Left hindlimb (tissue), 1 donor: ENCODE measurements at places on chromosomes 12 and 14.

- no peak for DNase-seq
These were observed 159.1 kb downstream of the C12orf50 start for GRCh38 chr12:87870061-87870460.

- DNase-seq = no peak
These were observed 58.1 kb downstream of the ETV6 start for GRCh38 chr12:11707535-11707934.

DNA sequence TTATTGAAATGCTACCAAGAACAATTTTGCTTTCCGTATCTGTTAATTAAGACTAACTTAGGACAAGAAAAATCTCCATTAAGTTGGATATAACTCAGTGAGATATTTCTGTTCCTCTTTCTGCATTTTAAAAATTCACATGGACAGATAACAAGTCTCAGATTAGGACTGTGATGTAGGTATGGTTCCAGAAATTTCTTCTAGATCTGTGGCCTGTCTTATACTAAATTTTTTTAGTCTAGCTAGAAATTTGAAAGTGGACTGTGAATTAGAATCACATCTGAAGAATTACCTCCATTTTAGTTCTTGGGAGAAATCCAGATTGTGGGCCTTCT is 41.6 kb downstream of the USP15 start:
- DNase-seq = no peak

GRCh38 chr12:20508962-20509361 is 140.6 kb downstream of the PDE3A start:
- no peak for DNase-seq

- DNase-seq = no peak
These were observed 13.5 kb upstream of the FAM177A1 start for GRCh38 chr14:35032562-35032961.

- no peak for DNase-seq
These were observed 1.7 kb downstream of the OLR1 start for GRCh38 chr12:10170216-10170615.

DNA sequence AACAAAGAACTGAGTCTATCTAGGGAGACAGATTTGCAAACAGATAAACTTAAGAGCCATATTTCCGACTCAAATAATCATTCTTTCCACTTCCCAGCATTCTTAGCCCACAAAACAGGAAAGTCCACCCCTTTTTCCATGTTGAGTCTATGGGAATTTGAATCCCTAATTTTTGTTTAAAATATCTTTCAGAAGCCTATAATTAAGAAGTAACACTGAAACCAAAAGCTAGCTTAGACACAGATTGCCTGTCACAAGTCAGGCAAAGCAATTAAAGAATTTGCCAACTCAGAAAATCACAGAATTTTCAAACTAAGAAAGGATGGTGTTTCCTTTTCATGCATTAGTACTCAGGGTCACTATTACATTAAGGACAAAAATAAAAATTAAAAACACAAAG is 17.0 kb downstream of the ATP2B1 start:
- DNase-seq = no peak

DNA sequence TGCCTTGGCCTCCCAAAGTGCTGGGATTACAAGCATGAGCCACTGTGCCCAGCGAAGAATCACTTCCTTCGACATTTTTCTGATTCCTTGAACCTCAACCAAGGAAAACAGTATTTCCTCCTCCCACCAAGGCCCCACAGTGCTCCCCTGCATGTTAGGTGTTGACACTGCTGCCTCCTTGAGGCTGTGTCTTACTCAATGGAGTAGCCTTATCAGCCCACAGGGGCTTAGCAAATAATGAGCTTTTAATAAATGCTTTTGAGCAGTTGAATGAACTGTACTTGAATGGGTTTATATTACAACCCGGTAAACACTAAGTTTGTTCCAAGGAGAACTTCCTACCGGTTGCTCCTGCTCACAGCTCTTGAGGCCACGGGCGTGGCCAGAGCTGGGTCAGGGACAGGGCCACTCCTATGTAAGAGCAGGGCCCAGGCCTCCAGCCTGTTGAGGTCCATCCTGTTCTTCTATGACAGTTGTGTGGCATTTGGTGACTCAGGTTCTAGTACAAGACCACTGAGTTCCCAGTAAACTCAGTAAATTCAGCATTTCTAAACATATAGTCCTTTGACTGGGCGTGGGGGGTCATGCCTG is 36.8 kb upstream of the TUBA1A start:
- no peak for DNase-seq

GRCh38 chr14:35398071-35398584 is 6.4 kb downstream of the NFKBIA start:
- peak; percentile 56 for DNase-seq

DNA sequence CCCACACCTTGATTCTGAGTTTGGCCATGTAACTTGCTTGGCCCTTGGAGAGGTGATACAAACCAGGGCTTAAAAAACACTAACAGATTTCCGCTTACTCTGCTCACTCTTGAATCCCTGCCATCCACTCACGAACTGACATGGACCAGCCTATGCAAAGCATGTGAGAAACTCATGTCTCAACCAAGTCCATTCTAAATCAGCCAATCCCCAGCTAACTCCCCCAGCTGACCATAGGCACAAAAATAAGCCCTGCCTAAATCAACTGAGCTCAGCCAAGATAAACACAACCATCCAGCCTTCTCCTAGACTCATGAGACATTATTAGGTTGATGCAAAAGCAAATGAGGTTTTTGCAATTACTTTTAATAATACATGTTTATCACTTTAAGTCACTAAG is 353.9 kb upstream of the TBX3 start:
- no peak for DNase-seq

DNA sequence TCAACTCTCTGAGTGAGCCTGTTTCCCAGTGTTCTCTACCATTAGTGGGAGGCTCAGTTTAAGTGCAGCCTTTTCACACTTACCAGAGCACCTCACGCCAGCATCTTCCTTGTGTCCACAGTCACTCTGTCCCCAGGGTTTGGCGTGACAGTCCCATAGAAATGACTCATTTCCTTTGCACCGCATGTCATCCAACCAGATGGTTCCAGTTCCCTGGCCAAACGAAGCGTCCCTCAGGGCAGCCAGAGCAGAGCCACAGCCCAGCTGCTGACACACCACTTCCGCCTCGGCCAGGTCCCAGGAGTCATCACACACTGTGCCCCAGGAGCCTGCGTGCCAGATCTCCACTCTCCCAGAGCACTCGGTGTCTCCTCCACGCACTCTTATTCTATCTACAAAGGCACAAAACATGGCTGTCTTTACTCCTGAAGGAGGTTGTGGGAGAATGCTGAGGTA is 65.4 kb downstream of the ACSM4 start:
- peak; percentile 31 for DNase-seq

GRCh38 chr12:49827401-49828099 is 663 bp downstream of the NCKAP5L start:
- DNase-seq = peak; percentile 86

DNA sequence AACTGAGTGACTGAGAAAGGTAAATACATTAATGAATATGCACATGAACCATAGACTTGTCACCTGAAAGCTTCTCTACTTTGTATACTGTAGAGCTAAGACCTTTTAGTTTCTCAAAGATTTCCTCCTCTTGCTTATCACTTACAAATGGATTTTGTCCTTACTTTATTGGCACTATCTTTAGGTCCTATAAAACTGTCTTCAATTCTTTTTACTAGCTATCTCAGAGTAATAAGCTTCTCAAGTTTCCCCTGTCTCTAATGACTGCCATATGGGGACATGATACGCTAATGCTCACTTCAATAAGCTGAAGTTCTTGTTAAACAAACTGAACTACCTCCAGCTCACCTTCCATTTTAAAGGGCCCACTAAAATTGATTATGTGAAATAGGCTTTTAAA is 468.2 kb upstream of the CCDC196 start:
- DNase-seq = no peak

GRCh38 chr14:61188196-61188595 is 92.9 kb downstream of the TMEM30B start:
- DNase-seq = no peak

- no peak for DNase-seq
These were observed 186.7 kb downstream of the EFCAB11 start for GRCh38 chr14:89767861-89768268.

GRCh38 chr14:76640923-76641395 is 120.3 kb upstream of the VASH1 start:
- DNase-seq = no peak

DNA sequence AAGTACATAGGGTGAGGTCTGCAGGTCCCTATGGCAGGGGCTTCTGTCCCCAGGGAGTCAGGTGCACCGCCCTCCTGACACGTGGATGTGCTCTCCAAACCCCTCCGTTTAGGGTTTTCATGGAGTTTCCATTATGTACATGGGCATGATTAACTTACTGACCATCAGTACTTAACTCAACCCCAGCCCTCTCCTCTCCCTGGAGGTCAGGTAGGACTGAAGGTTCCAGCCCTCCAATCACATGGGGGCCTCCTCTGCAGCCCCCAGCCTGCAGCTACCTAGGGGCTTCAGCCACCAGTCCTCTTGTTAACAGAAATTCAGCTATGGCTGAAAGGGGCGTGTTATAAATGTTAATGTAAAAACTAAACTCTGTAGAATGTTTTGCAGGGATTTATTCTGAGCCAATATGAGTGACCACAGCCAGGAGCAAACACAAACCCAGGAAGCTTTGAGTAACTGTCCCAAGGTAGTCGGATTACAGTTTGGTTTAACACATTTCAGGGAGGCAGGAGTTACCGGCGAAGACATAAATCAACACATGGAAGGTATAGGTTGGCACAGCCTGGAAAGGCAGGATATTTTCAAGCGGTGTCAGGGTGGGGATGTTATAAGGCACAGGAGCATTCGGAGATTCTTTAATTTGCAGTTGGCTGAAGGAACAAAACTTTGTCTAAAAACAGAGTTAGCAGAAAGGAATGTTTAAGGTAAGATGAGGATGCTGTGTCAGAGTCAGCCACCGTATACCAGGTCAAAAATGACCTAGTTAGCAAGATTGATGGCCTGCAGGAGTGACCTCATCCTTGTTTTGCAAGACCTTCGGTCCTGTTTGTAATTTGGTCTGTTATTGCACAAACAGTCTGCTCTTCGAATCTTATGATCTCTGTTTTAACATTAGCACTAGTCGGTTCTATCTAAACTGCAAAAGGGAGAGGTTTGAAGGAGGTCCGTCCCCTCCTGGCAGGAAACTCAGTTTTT is 75.2 kb downstream of the TNFAIP2 start:
- DNase-seq = no peak

GRCh38 chr12:43444940-43445564 is 107.0 kb downstream of the ADAMTS20 start:
- no peak for DNase-seq

DNA sequence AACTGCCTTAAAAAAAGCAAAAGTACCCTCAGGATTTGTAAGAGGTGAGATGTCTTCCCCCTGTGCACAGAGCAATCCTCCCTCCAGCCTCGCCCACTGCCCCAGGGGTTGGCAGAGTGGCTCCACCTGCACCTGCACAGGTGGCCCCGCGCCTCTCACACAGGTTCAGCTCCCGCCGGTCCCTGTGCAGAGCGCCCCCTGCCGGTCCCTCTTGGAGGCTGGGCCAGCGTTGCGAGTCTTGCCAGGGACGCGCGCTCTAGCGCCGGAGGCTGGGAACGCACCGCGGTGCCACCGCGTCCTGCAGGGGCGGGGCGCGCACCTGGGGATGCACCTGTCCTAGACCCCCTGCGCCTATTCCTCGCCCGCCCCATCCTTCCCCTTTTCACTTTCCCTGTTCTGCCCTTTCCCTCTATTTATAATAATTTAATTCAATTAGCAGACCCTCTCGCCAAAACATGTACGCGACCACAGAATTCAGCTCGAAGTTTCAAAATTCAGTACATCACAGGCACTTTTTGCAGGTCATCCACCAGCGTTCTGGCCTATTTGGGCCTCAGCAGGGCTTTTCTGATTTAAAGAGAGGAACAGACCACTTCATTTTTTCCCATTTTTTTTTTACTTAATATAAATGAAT is 618.6 kb downstream of the AACS start:
- no peak for DNase-seq

- DNase-seq = no peak
These were observed 36.3 kb downstream of the SDR9C7 start for GRCh38 chr12:56897844-56898361.

DNA sequence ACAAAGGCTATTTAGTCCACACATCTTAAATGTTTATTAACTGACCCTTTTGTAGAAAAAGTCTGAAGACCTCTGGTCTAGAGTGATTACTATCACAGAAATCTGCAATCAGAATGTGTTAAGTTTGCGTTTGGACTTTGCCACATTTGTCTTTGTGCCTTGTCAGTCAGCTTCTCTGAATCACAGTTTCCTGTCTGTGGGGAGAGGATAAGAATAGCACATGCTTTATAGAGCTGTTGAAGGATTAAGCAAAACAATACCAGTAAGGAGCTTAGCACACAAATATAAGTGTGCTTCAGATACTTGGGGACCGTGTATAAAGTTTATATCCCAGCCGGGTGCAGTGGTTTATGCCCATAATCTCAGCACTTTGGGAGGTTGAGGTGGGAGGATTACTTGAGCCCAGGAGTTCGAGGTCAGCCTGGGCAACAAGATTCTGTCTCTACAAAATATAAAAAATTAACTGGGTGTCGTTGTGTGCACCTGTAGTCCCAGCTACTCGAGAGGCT is 63.0 kb upstream of the BTG1 start:
- no peak for DNase-seq

DNA sequence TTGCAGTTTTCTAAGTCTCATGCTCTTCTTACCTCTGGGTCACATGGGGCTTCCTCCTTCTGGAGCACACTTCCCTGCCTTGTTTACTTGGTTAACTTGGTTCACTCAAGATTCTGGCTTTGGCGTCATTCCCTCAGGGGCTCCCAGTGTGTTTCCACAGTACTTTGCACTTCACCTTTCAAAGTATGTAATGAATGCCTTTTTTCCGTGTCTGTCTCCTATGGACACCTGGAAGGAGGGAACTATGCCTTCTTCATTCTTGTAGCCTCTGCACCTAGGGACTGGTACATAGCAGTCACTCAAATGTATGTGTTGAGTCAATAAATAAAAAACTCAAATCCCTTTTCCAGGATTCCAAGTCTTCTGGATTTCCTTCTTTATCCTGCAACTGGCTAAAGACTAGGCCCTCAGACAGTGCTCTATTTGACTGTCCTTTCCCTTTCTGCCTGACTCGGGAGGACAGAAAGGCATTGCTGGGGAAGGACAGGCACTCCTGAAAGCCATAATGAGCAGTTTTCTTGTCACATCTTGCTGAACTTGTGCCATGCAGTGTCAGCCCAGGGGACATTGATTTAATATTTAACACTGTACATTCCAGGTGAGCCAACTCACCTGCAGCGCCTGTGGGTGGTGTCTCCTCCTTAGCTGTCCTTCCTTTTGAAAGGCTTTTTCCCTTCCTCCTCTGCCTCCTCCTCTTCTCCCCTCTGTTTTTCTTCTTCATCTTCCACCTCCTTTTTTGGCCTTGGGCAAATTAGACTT is 12.8 kb downstream of the MYRFL start:
- DNase-seq = no peak

GRCh38 chr14:92546347-92547053 is 32.9 kb downstream of the RIN3 start:
- DNase-seq = no peak

DNA sequence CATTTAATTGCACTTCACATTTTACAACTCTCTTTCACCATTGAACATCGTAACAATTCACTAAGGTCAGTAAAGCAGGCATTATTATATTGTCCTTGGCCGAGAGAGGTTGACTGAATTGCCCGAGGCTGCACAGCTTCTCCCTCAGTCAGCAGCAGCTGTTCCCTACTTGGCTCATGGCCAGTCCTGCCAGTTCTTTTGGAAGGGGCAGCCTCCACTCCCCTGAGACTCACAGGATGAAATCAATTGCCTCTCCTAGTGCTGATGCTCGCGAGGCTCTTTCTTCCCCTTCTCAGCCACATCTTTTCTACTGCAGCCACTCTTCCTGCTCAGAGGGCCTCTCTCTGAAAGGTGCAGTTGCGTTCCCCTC is 79.9 kb upstream of the KCNA1 start:
- no peak for DNase-seq
